Naive thymus-derived CD4-positive, alpha-beta T cell (primary cell): ENCODE measurements at places on chromosomes 4 and X. TPM values are rescaled to one million over a fixed set of nuclear protein-coding genes. Genes with fewer than 3 reads are reported as not detected.

DNA sequence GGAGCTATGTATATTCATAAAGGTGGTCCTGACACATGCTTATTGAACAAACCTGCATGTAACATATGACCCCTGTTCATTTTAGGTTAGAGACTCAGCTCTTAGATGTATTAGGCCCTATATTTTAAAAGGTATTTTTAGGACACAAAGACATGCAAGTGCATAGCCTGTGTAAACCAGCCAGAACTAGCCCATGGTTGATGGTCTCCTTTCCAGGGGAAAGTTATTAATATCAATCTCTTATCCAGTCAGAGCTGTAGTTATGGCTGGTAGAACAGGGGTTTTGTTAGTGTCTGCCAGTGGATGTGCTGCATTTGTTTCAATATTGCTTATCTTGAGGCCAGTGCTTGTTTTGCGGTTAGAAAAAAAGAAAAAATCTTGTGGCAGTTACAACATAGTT is 488.6 kb downstream of the KCTD8 start:
- no peak overlapping the region for H3K27ac ChIP-seq
- H3K4me1 ChIP-seq, result no peaks in the 10 kb centered on the region
- H3K27me3 ChIP-seq, result no peaks in the 10 kb centered on the region
- H3K4me3 ChIP-seq, result no peak overlapping the region
- H3K36me3 ChIP-seq, result no peaks in the 10 kb centered on the region

- no peak for DNase-seq
- H3K4me3 ChIP-seq, result no peak overlapping the region
- H3K27me3 ChIP-seq, result no peaks in the 10 kb centered on the region
- H3K36me3 ChIP-seq, result no peaks in the 10 kb centered on the region
- no peaks in the 10 kb centered on the region for H3K4me1 ChIP-seq
Observed at GRCh38 chr4:150089732-150090131, 11.5 kb downstream of the DCLK2 start.

- DNase-seq, result no peak
- no peak overlapping the region for H3K4me3 ChIP-seq
- no peak overlapping the region for H3K27ac ChIP-seq
- no peaks in the 10 kb centered on the region for H3K36me3 ChIP-seq
Observed at GRCh38 chr4:111028795-111029194, 405.9 kb upstream of the PITX2 start.

DNA sequence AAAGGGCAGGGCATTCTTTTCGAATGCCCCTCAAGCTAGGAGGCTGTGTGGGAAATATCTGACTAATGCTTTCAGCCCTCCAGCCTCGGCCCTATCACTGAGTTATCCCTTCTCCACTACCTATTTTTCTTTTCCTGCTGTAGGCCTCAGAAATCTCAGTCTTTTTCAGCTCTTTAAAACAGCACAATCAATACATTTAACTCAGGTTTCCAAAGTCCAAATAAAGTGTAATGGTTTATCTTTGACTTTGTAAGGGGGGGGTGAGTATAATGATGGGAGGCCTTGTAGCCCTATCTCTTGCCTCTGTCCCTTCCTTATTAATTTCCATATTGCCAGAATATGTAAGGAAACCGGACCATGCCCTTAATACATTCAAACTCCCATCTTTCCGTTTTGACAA is 1.6 kb upstream of the WNK3 start:
- no peaks in the 10 kb centered on the region for H3K27me3 ChIP-seq
- no peaks in the 10 kb centered on the region for H3K4me1 ChIP-seq
- no peak for DNase-seq
- H3K36me3 ChIP-seq, result no peaks in the 10 kb centered on the region

GRCh38 chr4:16893141-16893651 is 5.2 kb downstream of the LDB2 start:
- H3K4me1 ChIP-seq, result peaks cover 32% of the 10 kb centered on the region
- H3K36me3 ChIP-seq, result no peaks in the 10 kb centered on the region
- peak overlapping the region; percentile 56 for H3K27ac ChIP-seq
- DNase-seq, result no peak
- no peak overlapping the region for H3K4me3 ChIP-seq

- H3K27me3 ChIP-seq, result no peaks in the 10 kb centered on the region
- no peak overlapping the region for H3K27ac ChIP-seq
- no peak for DNase-seq
- H3K4me1 ChIP-seq, result no peaks in the 10 kb centered on the region
- H3K4me3 ChIP-seq, result no peak overlapping the region
- no peaks in the 10 kb centered on the region for H3K36me3 ChIP-seq
Observed at GRCh38 chr4:152594978-152595925, 59.4 kb upstream of the FBXW7 start.

DNA sequence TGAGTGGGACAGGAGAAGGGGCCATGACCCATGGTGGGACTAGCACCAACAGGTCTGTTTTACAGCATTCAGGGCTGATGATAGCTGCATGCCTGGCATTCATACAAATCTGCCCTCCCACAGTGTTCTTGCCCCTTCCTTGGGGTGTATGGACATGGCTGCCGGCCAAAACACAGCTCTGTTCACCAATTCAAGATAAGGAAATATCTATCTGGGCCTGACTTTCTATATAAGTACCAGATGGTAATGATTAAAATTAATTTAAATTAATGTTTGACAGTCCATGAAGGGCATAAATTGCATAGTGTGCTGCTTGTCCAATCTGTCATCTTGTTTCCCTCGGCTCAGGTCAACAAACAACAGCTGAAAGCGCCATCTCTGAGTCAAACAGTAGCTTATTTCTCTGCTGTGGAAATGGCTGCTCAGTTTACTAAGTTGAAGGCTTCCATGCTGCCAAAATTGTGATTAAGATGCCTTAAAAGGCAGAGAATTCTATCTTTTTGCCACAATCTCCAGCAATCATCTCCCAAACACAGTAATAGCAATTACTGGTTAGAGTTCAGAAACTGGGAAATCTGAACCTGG is 67.0 kb upstream of the TSPAN7 start:
- no peaks in the 10 kb centered on the region for H3K4me1 ChIP-seq
- H3K36me3 ChIP-seq, result no peaks in the 10 kb centered on the region
- H3K27me3 ChIP-seq, result no peaks in the 10 kb centered on the region
- no peak overlapping the region for H3K27ac ChIP-seq

- no peak for DNase-seq
- H3K27me3 ChIP-seq, result no peaks in the 10 kb centered on the region
Observed at GRCh38 chr4:140266958-140267568, 106.4 kb upstream of the SCOC start.

GRCh38 chr4:64777286-64777685 is 368.0 kb upstream of the TECRL start:
- no peaks in the 10 kb centered on the region for H3K27me3 ChIP-seq
- H3K4me1 ChIP-seq, result no peaks in the 10 kb centered on the region
- H3K36me3 ChIP-seq, result no peaks in the 10 kb centered on the region
- H3K4me3 ChIP-seq, result no peak overlapping the region
- no peak overlapping the region for H3K27ac ChIP-seq

DNA sequence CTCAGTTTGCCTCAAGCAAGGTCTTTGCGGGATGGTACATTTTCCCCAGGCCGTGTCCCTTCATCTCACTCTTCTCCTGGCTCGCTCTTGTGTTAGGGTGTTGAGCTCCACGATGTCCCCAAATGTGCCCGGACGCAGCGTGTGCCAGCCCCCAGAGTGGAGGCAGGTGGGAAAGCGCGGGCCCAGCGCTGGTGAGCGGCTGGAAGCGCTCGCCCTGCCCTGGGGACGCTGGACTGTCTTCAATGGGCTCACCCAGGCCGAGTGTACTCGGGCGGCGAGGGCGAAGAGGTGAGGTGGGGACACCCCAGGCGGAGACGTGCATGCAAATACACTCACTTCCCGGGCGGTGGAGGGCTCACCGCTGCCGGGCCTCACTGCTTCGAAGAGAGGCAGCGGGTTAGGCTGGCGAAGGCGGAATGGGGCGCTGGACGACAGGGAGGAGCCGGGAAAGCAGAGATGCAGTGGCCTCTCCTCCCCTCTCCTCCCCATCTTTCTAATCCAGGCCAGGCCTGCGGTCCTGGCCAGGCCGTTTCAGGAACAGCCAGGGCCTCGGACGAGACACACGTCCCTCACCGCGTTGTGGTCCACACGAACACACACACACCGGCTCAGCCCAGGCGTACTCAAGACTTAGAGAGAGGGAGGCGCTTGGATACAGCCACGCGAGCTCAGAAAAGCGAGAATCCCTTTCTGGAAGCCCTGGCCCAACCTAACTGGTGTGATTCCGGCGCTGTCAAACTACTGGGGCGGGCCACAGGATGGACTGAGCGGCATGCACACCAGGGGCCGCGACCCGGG is 2.2 kb downstream of the NKX6-1 start:
- no peak overlapping the region for H3K27ac ChIP-seq
- H3K36me3 ChIP-seq, result no peaks in the 10 kb centered on the region
- DNase-seq, result no peak
- H3K27me3 ChIP-seq, result peaks cover 67% of the 10 kb centered on the region
- peaks cover 11% of the 10 kb centered on the region for H3K4me1 ChIP-seq
- no peak overlapping the region for H3K4me3 ChIP-seq

GRCh38 chr4:99025506-99025905 is 30.0 kb downstream of the METAP1 start:
- DNase-seq, result no peak
- H3K36me3 ChIP-seq, result no peaks in the 10 kb centered on the region
- no peaks in the 10 kb centered on the region for H3K27me3 ChIP-seq
- no peak overlapping the region for H3K4me3 ChIP-seq

DNA sequence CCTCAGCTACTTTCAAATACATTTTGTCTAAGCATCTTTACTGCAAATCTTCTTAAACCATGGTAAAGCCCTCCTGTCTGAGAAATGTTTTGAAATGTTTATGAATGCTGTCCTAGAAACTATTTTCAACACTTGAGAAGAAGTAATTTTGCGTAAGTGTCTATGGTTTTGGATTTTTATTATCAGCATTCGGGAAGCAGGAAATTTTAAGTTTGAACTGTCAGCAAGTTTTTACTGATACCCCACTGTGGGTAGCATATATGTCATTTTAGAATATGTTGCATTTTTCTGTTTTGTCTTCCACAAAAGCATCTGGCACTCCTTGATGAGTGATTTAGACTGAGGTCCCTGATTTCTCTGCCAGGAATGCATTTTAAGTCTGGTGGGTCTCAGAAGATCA is 302.4 kb upstream of the GIMD1 start:
- H3K4me1 ChIP-seq, result no peaks in the 10 kb centered on the region
- H3K27ac ChIP-seq, result no peak overlapping the region
- H3K4me3 ChIP-seq, result no peak overlapping the region
- no peaks in the 10 kb centered on the region for H3K36me3 ChIP-seq
- H3K27me3 ChIP-seq, result no peaks in the 10 kb centered on the region
- no peak for DNase-seq

- no peaks in the 10 kb centered on the region for H3K4me1 ChIP-seq
- no peak overlapping the region for H3K27ac ChIP-seq
- no peak for DNase-seq
- no peak overlapping the region for H3K4me3 ChIP-seq
Observed at GRCh38 chr4:166827167-166827566, 407.1 kb downstream of the SPOCK3 start.

DNA sequence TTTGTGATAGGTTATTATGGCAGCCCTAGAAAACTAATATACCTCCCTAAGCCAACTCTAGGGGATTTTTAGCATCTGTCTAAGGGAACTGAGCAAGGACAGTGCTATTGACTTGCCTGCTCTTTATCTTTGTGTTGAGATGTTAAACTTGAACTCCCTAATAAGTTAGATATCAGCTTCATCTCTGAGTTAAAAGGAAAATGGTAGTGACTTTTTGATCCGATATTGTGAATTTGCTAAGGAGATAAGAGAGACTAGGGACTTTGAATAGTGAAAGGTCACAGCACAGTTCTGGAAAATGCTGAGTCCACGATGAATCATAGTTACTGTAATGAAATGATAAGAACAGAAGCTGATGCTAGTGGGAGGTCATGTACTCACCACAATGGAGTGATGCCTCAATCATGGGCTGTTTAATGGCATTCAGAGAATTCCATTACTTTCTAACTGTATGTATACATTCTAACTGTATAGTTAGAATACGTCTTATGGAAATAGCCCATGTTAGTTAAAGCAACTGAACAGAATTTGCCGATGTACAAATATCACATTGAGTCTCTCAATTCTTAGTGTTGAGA is 147.2 kb downstream of the GLRA3 start:
- H3K4me1 ChIP-seq, result no peaks in the 10 kb centered on the region
- no peak overlapping the region for H3K4me3 ChIP-seq
- DNase-seq, result no peak
- no peaks in the 10 kb centered on the region for H3K36me3 ChIP-seq
- H3K27ac ChIP-seq, result no peak overlapping the region

DNA sequence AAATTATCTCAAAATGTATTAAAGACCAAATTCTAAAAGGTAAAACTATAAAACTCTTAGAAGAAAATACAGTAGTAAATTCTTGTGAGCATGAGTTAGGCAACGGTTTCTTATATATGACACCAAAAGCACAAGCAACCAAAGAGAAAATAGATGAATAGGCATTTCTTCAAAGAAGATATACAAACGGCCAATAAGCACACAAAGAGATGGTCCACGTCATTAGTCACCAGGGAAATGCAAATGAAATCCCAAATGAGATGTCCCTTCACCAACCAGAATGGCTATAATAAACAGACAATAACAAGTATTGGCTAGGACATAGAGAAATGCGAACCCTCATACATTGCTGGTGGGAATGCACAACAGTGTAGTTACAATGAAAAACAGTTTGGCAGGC is 44.6 kb downstream of the RAB33A start:
- H3K27ac ChIP-seq, result no peak overlapping the region
- no peaks in the 10 kb centered on the region for H3K27me3 ChIP-seq
- no peak for DNase-seq
- H3K36me3 ChIP-seq, result no peaks in the 10 kb centered on the region
- H3K4me1 ChIP-seq, result no peaks in the 10 kb centered on the region

GRCh38 chrX:154057791-154058190 is 38.1 kb upstream of the IRAK1 start:
- no peak for DNase-seq
- no peaks in the 10 kb centered on the region for H3K36me3 ChIP-seq
- H3K27me3 ChIP-seq, result no peaks in the 10 kb centered on the region
- H3K4me1 ChIP-seq, result peaks cover 3% of the 10 kb centered on the region

DNA sequence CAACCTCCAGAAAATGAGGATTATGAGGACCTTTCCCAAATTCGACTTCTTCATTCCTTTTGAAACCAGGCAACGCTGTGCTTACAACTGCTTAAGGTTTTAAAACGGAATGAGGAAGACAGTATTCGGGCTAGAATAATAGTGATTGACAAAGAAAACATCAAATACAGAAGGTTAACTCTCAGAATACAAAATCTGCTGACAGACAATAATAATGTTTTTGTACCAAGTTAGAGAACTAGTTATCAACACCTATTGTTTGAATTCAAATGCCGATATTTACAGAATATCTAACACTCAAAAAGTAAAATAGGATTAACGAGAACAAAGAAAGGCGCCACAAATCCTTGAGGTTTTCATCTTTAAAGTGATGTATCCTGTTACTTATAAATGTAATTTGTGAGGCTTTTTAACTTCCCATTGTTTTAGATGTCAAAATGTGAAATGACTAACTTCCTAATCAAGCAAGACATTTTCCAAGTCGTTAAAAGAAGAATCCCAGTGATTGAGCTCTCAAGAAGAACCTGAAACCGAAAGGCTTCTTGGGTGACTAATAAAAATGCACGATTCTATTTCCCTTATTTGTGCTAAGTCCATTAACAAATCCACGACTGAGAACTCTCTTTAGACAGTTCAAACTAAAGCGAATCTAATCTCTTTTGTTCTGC is 118.3 kb downstream of the SORBS2 start:
- no peak overlapping the region for H3K4me3 ChIP-seq
- no peak for DNase-seq
- no peaks in the 10 kb centered on the region for H3K4me1 ChIP-seq
- no peaks in the 10 kb centered on the region for H3K27me3 ChIP-seq

Gene ZFP92
- polyA plus RNA-seq, result 0.07 TPM

Gene CPZ
- polyA plus RNA-seq, result not detected

Gene FAM149A
- not detected for polyA plus RNA-seq

Gene ENAM
- polyA plus RNA-seq, result not detected

Gene TLR7
- 0.05 TPM for polyA plus RNA-seq
